Left cardiac atrium (tissue), 4 donors: ENCODE measurements at places on chromosomes 11 and 22.

- no peak for DNase-seq
Observed at GRCh38 chr22:35341090-35341874, 39.6 kb upstream of the HMOX1 start.

DNA sequence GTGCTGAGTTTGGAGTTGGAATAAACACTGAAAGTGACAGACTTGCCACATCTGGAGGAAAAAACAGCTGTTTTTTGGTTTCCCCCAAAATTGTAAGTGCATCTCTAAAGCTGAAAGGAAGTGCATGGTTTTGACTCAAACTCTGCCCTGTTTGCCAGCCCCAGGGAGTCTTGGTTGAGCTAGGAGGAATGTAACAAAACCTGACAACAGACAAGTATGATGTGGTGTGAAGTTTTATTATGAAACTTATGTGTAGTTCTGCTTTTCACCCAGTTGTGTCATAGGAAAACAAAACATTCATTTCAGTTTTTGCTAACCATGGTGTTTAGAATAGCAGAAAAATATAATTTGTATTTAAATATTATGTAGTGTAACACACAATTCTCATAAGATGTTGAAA, 31.7 kb upstream of the PDE3B start:
- no peak for DNase-seq

DNA sequence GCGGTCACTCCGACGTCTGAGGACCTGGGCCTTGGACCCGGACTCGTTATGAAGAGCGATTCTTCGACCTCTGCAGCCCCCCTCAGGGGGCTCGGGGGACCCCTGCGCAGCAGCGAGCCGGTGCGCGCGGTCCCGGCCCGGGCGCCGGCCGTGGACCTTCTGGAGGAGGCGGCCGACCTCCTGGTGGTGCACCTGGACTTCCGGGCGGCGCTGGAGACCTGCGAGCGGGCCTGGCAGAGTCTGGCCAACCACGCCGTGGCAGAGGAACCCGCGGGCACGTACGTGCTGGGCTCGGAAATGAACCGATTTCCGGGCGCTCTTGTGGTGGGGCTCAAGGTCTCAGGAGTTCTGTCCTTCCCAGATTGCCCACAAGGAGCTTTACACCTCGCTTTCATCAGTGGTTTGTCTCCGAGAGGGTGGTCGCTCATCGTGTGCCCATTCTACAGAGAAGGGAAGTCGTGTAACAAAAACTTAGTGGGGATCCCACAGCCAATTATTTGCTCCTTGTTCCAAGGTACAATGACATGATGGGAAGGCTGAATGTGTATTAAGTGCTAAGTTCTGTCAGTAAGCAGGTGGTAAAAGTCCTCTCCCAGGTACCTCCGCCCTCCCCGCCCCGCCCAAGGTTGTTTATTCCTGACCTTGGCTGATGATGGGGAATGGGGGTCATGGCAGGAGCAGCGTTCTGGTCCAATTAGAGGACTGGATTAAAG, 695 bp downstream of the PEX26 start:
- peak; percentile 46 for DNase-seq

- no peak for DNase-seq
Observed at GRCh38 chr11:77201991-77202841, 74.2 kb downstream of the MYO7A start.
